Gastrocnemius medialis (tissue), 4 donors: ENCODE measurements at places on chromosomes 5 and 9. TPM values are rescaled to one million over a fixed set of nuclear protein-coding genes. Genes with fewer than 3 reads are reported as not detected.

DNA sequence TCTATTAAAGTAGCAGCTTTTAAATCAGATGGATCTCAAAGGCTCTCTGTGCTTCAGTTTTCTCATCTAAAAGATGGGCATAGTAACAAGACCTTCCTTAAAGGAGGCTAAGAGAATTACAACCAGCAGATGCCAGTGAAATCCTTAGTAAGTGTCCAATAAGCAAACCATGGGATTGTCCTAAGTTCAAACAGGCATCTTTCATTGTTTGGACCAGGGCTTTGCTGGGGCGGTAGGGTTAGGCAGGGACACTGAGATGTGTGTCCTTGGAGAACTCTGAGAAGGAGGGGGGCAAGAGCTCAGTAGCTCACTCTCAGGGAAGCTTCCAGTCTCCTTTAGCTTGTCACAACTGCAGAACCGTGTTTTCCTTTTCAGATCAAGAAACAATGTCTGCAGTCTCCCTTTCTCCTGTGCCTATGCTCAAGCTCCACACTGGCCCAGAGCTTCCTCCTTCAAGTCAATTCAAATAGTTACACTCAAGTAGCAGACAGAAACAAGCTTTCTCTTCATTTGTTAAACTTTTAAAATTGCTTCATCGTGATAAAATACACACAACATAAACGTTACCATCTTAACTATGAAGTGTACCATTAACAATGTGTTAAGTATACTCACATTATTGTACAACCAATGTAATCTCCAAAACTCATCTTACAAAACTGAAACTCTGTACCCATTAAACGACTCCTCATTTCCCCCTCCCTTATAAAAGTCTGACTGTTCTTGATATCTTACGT lies 216.2 kb downstream of the PIK3R1 start:
- no peak for DNase-seq

GRCh38 chr5:160129841-160130240 lies 10.6 kb upstream of the PWWP2A start:
- DNase-seq = no peak

GRCh38 chr9:123423311-123423640 lies 67.3 kb downstream of the CRB2 start:
- DNase-seq = no peak

GRCh38 chr5:40452874-40453624 lies 226.7 kb upstream of the PTGER4 start:
- DNase-seq = no peak

DNA sequence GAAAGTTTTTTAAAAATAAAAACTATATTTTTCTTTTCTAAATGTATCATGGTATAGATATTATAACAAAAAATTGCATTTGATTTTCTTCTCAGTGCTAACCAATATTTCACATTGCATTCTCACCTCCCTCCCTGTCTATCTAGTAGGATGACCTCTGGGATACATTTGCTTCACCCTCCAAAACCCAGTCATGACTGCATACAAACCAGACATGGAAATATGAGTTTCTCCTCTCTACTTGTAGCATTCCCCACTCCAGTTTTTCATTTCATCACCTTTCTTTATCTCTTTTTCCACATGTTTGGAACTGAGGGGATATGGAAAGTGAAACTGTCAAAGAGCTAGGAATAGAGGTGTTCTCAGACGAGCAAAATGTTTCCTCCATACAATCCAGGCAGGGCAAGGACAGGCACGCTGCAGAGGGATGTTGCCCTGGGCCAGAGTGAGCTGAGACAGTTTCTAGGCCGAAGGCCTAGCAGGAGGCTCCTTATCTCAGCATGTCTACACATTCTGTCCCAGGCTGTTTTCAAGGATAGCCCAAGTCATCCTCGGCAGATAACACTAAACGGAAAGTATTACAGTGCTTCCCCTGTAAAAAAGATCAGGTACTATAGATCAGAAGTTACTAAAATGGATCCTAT lies 46.7 kb downstream of the MEF2C start:
- no peak for DNase-seq

DNA sequence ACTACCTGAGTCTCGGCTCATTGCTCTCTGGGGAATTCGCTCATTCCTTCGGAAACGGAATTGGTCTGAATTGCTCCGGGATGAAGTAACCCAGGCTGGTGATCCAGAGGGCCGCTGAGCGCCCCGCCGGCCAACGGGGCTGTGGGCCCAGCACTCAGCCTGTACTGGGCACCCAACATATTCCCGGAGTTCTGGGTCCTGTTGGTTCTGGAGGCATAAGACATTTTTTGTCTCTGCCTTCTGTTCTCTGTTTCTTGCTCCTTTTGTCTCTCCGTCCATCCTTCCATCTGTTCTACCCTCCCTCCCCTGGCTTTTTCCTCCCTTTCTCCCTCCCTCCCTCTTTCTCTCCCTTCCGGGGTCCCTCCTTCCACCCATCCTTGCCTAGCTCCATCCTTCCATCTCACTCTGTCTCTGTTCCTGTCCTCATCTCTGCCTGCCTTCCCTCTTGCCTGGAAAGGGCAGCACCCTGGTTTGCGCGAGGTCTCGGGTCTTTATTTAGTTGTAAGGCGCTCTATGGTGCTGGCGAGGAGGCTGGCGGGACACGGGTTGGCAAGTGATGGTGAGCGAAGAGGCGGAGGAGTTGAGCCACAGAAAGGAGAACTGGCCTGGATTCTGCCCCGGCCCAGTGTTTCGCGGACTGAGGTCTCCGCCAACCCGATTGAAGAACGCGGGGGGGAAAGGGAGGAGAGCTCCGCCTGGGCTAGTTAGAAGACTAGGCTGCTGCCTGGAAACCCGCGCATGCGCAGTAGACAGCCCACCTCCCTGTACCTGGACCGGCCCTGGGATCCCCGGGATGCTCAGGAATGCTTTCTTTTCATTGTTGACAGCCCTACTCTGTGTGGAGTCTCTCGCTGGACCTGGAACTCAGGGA lies 1468.0 kb downstream of the FOXD4L5 start:
- peak; percentile 44 for DNase-seq

- no peak for DNase-seq
Measured at GRCh38 chr5:132656774-132657355, 1.1 kb upstream of the IL13 start.

DNA sequence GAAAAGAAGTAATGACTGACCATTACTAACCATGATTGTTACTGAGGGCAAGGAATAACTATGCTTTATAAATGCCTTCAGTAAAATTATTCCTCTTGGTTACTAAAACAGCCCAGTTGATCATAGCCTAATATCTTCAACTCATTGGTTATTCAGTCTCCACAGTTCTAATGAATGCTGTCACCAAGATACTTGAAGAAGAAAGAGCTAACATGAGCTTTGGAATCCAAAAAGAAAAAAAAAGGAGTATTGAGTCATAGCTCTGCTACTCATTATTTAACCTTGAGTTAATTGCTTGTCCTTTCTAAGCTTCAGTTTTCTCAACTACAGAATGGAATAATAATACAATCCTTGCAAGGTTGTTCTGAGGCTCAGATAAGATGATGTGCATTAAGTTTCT lies 187.7 kb downstream of the BRINP1 start:
- DNase-seq = no peak

GRCh38 chr9:86601697-86602096 lies 247.5 kb upstream of the TUT7 start:
- no peak for DNase-seq

- DNase-seq = peak; percentile 57
Measured at GRCh38 chr5:138391859-138392386, 39.4 kb downstream of the KDM3B start.

DNA sequence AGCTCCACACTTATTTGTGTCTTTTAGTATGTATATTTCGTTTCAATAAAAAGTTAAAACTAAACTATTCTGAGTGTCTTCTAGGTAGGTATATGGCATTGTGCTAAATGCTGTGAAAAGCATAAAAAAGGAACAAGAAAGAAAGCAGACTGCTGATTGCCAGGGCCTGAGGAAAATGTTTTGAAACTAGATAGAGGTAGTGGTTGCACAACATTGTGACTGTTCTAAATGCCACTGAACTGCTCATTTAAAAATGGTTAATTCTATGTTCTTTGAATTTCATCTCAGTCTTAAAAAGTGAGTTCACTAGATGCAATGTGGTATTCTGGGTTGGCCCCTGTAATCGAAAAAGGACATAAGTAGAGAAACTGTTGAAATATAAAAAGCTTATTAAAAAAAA lies 2.6 kb upstream of the ALAD start:
- DNase-seq = no peak

DNA sequence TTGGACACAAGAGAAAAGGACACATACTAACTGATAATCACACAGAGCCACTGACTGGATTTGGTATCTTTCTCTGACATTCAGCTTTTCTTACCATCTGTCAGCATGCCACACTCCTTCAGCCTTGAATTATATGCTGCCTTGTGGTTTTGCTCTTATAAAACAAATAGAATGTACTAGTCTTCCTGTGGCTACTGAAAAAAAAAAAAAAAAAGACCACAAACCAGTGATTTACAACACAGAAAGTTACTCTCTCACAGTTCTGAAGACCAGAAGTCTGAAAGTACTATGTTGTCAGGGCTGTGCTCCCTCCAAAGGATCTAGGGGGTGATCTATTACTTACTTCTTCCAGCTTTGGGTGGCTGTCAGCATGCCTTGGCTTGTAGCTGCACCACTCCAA lies 82.3 kb downstream of the THBS4 start:
- DNase-seq = no peak

DNA sequence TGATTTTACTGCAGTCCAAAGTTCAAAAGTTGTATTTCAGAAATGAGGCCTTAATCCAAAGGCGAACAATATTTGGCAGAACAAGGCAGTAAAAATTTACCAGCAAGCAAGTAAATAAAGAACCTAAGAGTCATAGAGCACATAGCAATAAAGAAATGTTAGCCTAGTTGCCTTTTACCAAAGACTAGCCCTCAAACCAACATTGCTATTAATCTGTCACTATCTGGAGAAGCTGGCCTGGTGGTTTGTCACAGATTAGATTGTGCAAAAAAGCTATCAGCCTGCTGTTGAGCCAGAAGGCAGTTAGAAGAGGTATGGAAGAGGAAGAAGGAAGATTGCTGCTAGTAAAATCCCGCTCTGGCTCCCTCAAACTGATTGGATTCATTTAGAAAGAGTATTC lies 304.7 kb upstream of the KLF4 start:
- DNase-seq = no peak

DNA sequence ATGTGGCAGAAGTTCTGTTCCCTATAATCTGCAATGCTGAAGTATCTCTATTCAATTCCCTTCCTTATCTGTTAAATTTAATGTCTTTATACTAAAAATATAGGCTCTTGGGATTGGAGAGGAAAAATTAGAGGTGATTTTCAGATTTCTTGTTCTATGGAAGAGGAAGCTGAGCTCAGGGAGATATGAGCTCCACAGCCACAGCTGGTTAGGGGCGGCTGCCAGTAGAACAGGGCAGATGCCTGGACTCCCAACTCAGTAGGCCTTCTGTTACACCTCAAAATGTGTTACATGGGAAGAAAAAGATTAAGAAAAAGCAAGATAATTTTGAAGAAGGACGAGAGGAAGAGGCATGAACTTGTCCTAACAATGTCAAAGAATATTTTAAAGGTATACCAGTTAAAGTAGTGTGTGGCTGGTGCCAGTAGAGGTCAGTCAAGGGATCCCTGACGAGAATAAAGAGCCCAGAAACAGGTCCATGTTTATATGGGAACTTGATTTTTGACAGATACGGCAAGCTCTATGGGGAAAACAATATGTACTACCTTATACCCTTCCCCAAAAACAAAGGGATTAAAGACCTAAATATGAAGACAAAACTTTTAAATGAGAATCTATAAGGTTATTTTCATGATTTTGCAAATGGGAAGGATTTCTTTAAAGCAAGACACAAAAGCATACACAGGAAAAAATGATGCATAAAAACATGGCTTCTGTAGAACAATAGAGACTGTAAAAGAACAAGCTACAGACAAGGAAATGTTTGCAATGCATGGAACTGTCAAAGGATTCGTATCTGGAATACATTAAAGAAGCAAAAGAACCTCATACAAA lies 28.7 kb downstream of the DNAJC21 start:
- DNase-seq = no peak

DNA sequence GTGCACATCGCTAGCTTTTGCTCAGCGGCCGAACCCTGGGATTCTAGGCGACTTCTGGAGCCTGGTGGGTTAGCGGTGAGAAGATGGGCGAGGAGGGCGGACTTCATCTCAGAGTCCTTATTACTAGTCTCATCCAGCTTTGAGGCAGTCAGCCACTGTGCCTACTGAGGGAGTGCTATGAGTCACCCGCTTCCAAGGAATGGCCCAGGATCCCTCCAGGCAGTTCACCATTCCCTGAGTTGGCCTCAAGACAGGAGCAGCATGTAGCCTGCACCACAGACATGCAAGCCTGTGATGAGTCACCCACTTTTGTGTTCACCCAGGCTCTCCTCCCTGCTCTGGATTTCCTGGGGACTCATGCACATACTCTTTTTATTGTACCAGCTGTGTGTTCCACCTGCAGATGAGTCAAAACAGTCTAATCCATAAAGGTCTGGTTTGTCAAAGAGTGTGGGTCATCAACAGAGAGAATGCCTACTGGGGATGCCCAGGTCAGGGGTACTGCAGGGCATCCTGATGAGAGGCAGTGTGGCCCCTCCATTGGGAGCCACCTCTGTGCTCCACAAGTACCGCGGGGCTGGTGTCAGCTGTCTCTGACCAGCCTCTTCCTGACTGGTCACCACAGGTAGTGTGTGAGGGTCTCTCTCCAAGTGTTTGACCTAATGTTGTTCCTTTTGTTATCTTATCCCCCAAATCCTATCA lies 20.2 kb downstream of the SLC22A5 start:
- DNase-seq = peak; percentile 61

DNA sequence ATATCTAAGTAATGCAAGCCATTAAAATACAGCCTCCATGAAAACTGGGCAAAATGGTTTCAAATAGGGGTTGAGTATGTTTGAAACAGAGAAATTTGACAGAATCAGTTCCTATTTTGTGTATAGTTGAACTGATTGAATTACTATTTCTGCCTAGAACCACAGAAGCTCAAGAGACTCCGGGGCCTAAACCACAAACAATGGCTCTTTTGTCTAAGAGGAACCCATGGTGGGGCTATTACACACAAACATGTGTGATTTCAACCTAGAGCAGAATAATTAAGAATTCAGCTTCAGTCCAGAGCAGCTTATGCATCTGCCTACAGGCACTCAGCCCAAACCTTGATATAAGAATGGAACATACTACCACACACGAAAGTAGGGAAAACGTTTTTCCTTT lies 171.2 kb upstream of the MPDZ start:
- DNase-seq = no peak

GRCh38 chr9:5886114-5886939 lies 4.4 kb upstream of the MLANA start:
- peak; percentile 25 for DNase-seq

DNA sequence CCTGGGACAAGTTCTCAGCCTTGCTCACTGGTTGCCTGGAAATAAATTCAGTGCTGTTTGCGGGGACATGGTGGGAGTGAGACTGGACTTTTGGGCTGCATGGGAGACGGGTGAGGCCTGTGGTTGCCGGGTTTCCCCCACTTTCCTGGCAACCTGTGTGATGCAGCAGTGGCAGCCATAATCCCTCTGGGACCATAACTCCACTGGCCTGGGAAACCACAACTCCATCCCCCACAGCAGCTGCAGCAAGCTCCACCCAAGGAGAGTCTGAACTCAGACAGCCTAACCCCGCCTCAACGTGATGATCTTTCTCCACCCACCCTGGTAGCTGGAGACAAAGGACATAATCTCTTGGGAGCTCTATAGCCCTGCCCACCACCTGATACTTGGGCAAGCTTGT lies 349.9 kb downstream of the PIK3R1 start:
- no peak for DNase-seq

Gene LCN15
- not detected for total RNA-seq

Gene IRX2
- not detected for total RNA-seq

Gene INSYN2B
- total RNA-seq = 0.07 TPM

Gene CDC20B
- not detected for total RNA-seq

Gene ABO
- not detected for total RNA-seq

Gene FOXD4
- total RNA-seq = not detected

Gene PCDHB6
- total RNA-seq = not detected

Gene ITGA2
- 0.41 TPM for total RNA-seq

Gene KYAT1
- total RNA-seq = 6.0 TPM

Gene C9orf152
- not detected for total RNA-seq

Gene F2RL2
- not detected for total RNA-seq
